ENCODE measurements at places on chromosomes 6 and 20.
A peak's percentile ranks its signal among the peaks of the same experiment; 100 is the strongest.

GRCh38 chr20:1323830-1324597 is 4.9 kb downstream of the SDCBP2 start:
- no peak for DNase-seq

GRCh38 chr6:31202259-31203166 is 32.0 kb upstream of the POU5F1 start:
- no peak for DNase-seq

DNA sequence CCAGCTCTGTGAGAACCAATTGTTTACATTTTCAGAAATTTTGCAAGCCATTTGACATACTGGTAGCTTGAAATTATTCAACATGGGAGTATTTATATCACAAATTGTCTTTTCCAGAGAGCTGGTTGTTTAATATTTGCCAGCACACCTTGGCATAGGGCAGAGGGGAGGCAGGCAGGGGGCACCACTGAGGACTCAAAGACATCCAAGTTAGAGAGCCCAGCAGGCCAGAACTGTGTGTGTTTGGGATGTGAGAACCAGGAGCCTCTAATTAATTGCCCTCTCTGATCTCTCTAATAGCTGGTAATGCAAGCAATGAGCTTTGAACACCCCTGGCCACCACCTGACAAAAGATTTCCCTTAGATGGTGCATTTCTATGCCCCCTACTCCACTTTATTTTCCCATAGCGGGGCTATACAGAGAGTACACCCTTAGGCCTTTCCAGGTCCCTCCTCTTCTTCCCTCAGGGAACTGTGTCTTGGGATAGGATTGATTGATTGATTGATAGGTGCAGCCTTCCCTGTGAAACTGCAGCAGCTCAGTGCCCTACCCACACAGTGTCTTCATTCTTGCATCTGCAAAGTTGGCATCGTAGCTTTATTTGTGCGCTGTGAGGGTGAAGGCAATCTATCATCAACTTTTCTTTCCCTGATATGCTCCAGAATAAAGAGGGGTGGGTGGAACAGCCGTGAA is 29.2 kb downstream of the MOCS1 start:
- DNase-seq = no peak

GRCh38 chr20:4160761-4161305 is 145.5 kb upstream of the RNF24 start:
- peak; percentile 79 for DNase-seq

GRCh38 chr6:158160932-158161539 is 7.0 kb downstream of the SERAC1 start:
- no peak for DNase-seq

GRCh38 chr6:100686216-100686615 is 194.9 kb downstream of the ASCC3 start:
- no peak for DNase-seq

DNA sequence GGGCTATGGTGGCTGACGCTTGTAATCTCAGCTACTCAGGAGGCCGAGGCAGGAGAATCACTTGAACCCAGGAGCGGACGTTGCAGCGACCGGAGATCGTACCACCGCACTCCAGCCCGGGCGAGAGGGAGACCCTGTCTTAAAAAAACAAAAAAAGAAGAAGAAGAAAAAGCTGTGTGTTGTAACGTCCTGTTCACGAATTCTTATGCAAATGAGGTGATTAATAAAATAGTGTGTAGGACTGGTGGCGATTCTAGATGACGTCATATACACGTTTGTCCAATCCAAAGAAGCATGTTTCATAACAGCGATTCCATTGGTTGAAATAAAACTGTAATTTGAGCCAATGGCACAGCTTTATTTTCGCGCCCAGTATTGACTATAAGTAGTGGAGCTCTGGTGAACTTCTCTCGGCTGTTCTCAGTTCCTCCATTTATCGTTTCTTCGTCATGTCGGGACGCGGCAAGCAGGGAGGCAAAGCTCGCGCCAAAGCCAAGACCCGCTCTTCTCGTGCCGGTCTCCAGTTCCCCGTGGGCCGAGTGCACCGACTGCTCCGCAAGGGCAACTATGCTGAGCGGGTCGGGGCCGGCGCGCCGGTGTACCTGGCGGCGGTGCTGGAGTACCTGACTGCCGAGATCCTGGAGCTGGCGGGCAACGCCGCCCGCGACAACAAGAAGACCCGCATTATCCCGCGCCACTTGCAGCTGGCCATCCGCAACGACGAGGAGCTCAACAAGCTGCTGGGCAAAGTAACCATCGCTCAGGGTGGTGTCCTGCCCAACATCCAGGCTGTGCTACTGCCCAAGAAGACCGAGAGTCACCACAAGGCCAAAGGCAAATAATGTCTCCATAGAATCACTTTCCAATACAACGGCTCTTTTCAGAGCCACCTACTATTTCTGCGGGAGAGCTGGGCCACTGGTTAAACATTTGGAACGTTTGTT is 47.0 kb downstream of the OR2B2 start:
- peak; percentile 84 for DNase-seq

DNA sequence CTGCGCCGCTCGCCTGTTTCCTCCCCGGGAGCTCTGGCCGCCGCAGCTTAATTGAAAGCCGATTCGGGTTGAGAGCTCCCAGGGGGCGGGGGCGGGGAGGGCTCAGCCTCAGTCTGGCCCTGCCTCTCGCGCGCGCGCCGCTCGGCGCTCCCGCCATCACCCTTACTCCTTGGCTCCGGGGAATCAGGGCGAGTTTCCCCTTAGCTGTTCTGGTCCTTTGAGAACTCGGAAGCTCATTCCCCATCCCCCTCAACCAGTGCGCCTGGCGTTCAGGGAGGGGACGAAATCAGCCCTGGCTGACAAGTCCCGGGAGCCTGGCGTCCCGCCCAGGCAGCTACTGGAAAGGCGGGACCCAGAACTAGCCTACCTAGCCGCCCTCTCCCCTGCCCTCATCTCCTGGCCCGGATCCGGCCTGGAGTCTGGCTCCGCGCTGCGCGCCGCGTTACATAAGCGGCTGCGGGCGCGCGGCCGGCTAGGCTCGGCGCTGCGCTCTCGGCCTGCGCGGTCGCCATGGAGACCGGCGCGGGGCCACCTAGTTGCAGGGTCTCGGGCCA is 2.8 kb downstream of the SLC12A5 start:
- no peak for DNase-seq

- DNase-seq = no peak
These were observed 1.5 kb upstream of the FRMD1 start for GRCh38 chr6:168080393-168081077.

DNA sequence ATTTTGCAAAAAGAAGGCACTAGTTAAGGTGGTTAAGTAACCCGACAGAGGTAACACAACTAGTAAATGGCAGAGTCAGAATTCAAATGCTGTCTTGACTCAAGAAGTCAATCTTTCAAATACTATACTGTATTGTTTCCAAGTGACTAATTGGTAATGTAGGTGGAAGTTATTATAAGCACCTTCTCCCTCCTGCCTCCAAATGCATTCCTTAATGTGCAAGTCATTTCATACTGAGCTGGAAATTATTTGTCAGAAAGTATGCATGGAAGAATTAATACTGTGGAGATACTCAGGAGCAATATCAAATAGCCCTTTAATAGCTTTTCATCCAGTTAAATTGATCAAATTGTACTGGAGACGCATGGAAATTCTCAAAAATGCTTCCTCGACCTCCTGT is 579.1 kb downstream of the DOK5 start:
- no peak for DNase-seq

DNA sequence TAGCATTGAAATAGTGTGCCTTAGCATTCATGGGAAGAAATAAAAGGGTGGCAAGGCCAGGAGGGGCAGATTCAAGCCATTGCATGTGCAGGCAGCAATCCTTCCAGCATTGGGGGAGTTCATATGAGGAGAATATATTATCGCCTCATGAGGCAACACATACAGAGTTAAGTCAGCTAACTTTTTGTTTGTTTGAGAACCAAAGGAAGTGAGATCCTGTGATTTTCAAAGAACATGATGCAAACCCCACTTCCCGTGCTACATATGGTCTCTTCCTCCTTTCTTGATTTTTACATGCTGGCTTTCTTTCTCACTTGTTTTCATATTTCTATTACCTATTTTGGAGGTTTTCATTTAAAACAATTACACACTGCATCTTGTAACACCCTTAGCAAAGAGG is 579.7 kb upstream of the ARID1B start:
- no peak for DNase-seq

GRCh38 chr20:32634041-32634805 is 39.5 kb downstream of the C20orf203 start:
- no peak for DNase-seq

GRCh38 chr6:31610968-31611367 is 4.1 kb upstream of the AIF1 start:
- DNase-seq = no peak

DNA sequence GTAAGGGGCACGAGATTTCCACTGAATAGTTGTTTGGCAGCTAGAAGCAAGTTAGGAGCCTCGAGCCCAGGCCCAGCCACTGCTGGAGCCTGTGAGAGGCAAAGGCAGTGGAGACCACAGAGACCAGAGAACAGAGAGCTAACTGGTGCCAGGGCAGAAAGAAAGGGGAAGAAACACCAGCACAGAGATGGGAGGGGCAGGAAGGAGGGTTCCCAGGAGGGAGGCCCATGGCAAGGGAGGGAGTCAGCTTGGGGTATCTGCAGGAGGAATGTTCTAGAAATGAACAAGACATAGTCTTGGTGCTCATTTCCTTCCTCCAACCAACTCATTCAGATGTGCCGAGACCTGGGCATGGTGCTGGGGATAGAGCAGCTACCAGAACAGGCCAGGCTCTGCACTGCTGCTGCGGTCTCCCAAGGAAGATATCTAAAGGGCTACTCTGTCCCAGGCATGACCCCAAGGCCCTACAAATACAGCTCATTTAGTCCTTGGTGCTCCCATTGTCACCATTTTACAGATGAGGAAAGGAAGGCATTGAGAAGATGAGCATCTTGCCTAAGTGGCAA is 10.7 kb downstream of the ANGPT4 start:
- DNase-seq = no peak

DNA sequence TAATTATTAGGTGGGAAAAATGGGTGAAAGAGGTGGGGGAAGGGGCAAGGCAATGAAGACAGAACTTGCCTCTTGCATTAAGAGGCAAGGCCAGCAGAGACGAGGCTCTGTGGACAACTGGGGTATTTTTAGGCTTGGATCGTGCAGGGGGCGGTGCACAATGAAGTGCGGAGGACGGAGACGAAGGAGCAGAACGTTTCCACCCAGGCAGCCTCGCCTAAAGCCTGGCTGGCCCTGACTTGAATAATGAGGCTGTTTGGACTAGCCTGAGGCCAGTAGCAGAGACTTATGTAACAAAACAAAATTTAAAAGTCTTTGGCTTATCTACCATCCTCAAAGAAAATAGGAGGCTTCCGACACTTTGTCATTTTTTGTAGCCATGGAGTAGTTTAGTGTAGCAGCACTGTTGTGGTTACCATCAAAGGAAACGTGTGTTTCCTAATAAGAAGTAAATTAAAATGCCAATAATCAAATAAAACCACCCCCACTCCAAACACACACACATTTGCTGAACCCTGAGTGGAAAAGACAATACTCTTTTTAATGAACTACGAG is 370.0 kb upstream of the CNR1 start:
- DNase-seq = no peak

DNA sequence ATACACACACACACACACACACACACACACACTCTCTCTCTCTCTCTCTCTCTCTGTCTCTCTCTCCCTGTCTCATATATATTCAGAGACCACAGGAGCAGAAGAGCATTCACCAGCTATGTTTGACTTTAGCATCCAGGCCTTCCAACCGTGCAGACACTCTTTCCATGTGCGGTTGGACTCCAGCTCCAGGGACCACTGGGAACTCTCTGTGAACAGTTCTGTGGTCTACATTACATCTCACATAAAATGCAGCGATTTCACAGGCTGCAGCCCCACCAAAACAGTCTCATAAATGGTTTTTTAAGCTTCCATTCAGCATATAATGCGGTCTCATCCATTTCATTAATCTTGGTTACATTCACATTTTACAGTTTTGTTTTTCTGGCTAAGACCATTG is 508.4 kb upstream of the SULF2 start:
- DNase-seq = no peak

DNA sequence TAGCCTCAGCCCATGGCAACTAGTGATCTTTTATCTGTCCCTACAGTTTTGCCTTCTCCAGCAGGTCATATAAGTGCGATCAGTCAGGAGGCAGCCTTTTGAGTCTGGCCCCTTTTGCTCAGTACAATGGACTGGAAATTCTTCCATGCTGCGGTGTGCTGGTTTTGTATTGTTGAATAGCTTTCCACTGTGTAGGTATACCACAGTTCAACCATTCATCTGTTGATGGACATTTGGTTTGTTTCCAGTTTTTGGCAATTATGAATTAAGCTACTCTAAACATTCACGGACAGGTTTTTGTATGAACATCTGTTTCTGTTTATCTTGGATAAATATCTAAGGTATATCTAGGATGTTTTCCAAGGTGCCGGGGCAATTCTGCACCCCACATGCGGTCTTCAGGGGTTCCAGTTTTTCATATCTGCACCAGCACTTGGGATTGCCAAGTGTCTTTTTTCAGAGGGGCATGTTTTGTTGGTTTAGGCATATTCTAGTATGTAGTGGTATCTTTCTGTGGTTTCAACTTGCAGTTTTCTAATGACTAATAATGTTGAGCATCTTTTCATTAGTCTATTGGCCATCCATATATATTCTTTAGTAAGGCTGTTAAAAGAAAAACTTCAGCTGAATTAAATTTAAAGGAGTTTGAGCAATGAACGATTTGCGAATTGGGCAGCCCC is 141.0 kb downstream of the TFAP2C start:
- DNase-seq = no peak

- no peak for DNase-seq
These were observed 321.5 kb upstream of the JARID2 start for GRCh38 chr6:14924126-14925024.

DNA sequence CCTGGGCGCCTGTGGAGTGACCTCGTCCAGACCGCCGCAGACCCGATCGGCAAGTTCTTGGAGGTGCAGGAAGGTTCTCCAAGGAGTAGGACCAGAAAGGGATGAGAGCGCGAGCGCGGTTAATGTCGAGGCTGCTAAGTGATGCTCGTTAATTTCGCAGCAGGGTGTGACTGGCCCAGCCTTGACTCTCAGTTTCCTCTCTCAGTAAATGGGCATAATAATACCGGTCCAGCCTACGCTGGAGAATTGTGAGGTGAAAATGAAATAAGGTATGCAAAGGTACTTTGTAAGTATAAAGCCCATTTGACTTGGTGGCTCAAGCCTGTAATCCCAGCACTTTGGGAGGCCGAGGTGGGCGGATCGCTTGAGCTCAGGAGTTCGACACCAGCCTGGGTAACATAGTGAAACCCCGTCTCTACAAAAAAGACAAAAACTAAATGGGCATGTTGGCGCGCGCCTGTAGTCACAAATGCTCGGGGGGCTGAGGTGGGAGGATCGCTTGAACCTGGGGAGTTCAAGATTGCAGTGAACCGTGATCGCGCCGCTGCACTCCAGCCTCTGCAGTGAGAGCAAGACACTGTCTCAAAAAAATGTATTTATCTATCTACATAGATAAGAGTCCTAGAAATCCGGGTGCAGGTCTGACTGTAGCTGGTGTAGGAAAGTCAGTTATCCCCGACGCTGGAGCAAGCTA is 634 bp upstream of the BTBD9 start:
- no peak for DNase-seq

GRCh38 chr6:52516943-52517342 is 59.9 kb downstream of the TRAM2 start:
- DNase-seq = no peak
